ENCODE measurements at places on chromosomes 16 and 17.
A peak's percentile ranks its signal among the peaks of the same experiment; 100 is the strongest.

DNA sequence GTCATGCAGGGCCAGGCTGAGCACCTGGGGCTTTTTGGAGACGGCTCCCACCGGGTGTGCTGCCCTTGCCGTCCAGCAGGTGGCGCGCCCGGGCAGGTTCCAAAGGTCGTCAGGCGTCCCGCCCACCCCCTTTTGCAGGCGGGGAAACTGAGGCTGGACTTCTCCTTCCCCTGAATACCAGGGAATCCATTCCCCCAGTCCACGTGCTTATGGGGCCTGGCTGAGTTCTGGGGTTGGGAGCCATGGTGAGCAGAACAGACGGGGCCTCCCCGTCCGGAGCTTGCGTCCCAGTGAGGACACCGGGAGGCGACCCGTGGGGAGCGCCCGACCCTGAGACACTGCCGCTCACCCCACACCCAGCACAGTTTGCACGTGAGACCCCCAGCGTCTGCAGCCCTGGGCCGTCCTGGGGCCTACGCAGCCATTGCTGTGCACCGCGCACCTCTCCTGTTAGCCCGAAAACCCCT, 51.8 kb upstream of the JPH3 start:
- peak; percentile 22 for DNase-seq

GRCh38 chr16:65634833-65635232, 513.0 kb upstream of the CDH11 start:
- DNase-seq: no peak

DNA sequence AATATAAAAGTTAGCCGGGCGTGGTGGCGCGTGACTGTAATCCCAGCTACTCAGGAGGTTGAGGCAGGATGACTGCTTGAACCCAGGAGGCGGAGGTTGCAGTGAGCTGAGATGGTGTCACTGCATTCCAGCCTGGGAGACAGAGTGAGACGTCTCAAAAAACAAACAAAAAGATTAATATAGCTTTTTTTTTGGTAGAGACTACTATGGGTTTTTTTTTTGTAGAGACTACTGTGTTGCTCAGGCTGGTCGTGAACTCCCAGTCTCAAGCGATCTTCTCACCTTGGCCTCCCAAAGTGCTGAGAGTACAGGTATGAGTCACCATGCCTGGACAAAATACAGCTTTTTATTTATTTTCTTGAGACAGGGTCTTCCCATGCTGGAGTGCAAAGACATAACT, 20.2 kb downstream of the ZNRF1 start:
- no peak for DNase-seq

DNA sequence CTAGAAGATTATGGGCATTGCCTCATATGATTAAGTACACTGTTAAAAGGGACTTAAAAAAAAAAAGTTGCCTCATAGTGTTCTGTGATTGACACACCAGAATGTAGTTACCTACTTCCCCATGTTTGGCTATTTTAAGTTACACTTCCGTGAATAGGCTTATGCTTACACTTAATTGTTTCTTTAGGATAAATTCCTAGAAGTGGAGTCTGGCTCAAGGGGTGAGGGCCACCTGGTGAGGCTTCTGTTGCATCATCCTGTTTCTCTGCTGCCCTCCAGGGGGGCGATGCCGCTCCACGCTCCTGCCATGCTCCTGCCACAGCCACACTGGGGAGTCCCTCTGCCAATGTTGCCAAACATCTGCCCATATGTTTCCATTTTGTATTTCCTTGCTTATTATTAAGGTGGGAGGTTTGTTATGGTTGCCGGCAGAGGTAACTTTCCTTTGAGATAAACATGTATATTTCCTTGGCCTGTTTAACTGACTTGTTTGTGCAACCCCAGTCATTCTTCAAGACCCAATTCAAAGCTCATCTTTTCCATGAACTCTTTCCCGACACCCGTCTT, 73.1 kb downstream of the KSR1 start:
- DNase-seq: no peak

DNA sequence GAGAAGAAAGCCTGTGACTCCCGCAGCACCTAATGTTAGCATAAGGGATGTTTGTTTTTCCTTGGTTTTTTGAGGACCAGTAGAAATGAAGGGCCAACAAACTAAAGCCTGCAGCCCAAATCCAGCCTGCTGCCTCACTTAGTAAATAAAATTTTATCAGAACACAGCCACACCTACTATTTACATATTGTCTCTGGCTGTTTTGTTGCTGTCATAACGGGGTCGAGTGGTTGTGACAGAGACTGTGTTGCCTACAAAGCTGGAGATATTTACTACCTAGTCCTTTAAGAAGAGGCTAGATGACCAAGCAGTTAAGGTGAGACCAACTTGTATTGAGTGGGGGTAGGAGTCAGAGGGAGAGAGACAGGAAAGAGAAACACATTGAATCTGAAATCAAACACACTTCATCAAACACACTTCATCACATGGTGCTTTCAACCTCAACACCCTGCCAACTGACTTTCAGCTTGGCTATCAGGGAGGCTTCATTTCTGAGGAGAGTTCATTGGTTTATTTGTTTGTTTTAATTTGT, 546.3 kb upstream of the CDH11 start:
- DNase-seq: no peak

- DNase-seq: no peak
Observed at GRCh38 chr17:70912716-70913485, 743.6 kb downstream of the KCNJ2 start.

DNA sequence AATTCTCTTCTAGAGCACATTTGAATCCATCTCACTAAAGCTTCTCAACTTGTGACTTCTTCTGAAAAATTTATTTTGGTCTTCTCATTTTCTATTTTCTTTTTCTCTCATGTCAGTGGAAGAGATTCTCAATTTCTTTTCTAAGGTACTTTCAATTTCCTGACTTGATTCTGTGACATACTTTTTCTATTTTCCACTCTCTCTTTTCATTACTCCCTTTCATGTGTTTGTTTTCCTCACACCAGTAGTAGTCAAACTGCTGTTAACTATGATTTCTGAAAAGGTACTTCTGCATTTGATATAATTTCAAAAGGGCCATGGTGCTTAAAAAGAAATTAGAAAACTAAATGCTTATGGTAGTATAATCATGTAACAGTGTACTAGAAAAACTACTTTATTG, 41.9 kb downstream of the NFAT5 start:
- DNase-seq: no peak

GRCh38 chr17:81514489-81514738, 1.8 kb upstream of the ACTG1 start:
- DNase-seq: no peak

DNA sequence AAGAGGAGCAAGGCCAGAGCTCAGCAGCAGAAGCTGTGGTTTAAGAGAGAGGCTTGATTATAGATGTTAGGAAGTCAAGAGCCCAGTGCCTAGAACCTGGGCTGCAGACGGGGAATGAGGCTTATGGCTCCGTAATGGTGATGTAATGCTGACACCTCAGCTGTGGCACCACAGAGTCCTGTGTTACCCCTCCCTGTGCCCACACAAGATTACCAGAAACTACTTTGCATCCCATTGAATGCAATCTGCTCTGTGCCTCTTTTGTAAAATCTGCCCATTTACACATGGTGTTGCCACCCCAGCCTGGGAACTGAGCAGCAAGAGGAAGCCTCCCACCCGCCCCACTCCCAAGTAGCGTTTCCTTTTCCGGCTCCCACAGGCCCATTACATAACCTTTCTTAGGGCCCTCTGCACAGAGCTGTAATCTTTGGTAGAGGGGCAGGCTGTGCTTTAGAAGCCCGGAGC, 57.0 kb downstream of the PITPNC1 start:
- DNase-seq: peak; percentile 6

DNA sequence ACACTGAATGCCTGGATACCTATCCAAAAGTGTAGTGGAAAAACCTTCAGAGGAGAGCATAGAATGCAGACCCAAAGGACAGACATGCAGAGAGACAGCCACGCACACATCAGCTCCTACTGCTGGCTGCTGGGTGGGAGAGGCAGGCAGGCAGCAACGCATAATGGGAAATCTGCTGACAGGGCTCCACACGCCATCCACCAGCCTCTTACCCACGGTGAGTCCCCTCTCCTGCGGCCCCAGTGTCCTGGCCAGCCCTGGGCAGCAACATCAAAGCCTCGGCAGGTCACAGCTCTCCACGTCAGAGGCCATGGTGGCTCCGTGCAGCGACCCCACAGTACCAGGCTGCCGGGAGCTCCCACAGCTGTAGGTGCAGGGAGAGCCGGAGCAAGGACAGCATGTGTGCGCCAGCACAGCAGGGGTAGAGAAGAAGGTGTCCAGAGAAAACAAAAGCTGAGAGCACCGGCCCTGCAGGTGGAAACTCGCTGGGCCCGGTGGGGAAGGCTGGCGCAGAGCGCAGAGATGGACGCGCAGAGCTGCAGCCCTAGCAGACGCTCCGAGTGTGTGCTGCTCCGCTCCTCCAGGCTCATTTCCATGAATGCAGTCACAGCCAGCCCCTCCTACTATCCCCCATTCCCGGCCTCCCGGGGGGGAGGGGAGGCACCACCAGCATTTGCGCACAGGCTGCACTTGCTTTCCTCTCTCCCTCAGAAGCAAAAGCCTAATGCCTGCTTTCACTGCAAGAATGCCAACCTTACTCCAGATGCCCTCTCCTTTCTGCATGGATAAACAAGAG, 58.9 kb downstream of the CYTH1 start:
- no peak for DNase-seq

- no peak for DNase-seq
Observed at GRCh38 chr16:7976125-7976524, 614.2 kb downstream of the TMEM114 start.

GRCh38 chr17:19410875-19411620, at the start of gene RNF112:
TSS of gene RNF112 (plus strand) at chr17:19411232. CDS start at chr17:19411409, 177 bp downstream.
- DNase-seq: no peak

GRCh38 chr17:40827746-40828453, 5.5 kb upstream of the KRT10 start:
- no peak for DNase-seq

DNA sequence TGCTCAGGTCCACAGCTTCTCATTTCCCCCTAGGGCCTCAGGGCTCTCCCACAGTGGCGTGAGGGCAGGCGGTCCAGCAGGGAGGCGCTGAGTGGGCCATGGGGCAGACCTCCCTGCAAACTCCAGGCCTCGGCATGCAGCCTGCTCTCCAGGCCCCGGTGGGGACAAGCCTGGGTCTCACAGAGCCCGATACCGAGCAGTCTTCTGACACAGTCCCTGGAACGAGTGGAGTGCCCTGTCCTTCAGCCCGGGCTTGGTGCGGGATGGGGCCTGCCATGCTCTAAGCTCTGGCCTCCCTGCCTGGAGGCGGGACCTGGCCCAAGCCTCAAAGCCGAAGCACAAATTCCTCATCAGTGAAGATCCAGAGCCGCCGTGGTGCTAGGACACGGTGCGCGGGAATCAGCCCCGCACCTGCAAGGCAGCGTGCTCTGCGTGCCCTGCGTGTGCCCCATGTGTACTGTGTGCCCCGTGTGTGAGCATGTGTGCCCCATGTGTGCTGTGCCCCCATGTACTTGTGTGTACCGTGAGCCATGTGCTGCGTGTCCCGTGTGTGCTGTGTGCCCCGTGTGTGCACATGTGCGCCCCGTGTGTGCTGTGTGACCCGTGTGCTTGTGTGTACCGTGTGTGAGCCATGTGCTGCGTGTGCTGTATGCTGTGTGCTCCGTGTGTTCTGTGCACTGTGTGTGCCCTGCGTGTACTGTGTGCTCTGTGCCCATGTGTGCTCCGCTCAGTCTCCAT, 56.1 kb downstream of the ENGASE start:
- no peak for DNase-seq

Data from stimulated activated CD8-positive, alpha-beta memory T cell treated with anti-CD3 and anti-CD28 coated beads, Interleukin-4, amount 100 ng/mL, for 4 hours (primary cell).